PC-9 (cell line): ENCODE measurements at places on chromosomes 6 and 20. TPM values are rescaled to one million over a fixed set of nuclear protein-coding genes. Genes with fewer than 3 reads are reported as not detected.

RBBP8NL gene
- 8.7 and 14.0 TPM in 2 replicates for total RNA-seq

TSBP1 gene
- not detected in 2 replicates for total RNA-seq

PMEPA1 gene
- total RNA-seq, result 163 and 177 TPM in 2 replicates

- no peak for DNase-seq
Observed at GRCh38 chr6:169859978-169860703, 108.7 kb downstream of the ERMARD start.

DNA sequence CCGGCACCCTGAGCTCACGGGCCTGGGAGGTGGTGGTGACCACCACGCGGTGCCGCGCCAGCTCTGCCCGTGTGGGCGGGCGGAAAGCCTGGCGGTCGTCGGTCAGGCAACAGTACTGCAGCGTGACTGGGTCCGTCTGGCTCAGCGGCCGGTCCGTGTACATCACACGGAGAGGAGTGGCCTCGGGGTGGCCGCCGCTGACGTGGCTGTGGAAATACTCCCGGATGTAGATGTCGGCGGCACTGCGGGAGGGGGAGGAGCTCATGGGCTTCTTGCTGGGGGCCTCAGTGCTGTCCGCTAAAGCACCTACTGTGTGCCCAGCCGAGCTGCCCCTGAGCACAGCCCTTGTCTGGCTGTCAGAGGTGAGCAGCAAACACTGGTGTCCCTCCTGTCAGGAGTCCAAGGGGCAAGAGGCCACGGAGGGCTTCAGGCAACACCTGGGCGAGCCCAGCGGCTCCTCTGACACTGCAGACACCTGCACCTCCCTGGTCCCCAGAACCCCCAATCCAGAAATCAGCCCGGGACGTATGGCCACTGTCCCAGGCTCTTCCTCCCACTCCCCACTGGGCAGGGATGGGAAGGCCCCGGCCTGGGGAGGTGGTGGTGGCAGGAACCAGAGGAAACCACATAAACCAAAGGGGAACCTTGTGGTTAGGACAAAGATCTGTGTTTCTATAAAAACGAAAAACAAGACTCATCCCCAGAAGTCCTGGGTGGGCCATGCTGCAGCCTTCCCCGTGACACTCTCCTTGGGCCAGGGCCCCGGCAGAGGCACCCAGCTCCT, 6.5 kb downstream of the HELZ2 start:
- no peak for DNase-seq

DNA sequence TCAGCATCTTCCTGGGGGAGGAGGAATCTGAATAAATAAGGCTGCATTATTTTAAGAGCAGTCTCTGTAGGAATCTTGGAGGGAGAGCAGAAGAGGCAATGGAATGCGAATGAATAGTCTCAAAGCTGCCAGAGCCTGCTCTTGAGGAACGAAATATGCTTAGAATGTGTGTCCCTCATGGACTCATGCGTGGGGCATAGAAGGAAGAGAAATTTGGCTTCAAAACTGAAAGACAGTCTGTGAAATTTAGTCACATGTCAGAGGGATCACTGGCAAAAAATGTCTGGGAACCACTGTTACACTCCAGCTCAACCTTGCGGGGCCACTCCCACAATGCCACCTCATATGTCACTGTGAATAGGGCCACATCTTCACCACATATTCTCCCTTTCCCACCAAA, 95.5 kb downstream of the GJA10 start:
- no peak for DNase-seq
